ENCODE measurements at places on chromosomes 4 and X.

DNA sequence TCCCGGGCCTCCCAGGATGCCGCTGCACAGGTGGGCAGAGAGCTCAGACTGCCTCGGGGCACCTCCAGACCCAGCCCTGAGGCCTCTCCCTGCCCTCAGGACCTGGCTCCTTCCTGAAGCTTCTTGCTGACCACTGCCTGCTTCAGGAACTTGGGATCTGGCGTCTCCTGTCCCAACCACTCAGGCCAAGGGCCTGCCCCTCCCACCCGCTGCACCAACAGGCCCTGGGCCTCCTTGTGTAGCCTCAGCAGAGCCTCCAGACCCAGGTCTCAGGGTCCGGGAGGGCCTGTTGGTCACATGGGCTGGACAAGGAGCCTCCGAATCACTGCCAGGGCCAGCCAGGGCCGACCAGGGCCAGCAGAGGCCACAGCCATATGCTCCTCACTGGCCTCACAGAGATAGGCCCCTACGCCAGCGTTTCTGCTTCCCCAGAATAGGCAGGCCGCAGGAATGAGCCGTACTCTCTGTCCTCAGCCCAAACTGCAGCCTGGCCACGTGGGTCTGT lies 2.8 kb downstream of the MXD4 start:
- no peak for DNase-seq

DNA sequence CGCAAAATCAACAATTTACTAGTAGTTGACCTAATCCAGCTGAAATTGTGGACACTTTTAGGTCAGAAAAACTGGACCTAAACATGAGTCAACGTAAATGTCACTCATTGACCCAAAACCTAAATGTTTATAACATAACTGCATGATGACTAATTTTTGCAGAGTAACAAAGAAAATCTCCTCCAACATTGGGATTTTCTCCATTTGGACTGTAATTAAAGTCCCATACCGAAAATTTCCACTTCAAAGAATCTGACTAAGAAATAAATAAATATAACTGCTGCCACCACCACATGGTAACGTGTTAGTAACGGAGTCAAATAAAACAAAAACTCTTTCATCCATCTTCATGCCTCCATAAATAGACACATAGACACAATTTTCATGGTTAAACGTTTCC lies 1.9 kb downstream of the ADGRA3 start:
- peak; percentile 55 for DNase-seq

- DNase-seq, result no peak
Measured at GRCh38 chrX:40168480-40169011, 70.8 kb upstream of the BCOR start.

- DNase-seq, result no peak
Measured at GRCh38 chrX:84044051-84044450, 143.9 kb downstream of the RPS6KA6 start.

- DNase-seq, result peak; percentile 7
Measured at GRCh38 chr4:48388525-48389154, 47.3 kb downstream of the SLAIN2 start.

GRCh38 chr4:183540410-183541009 lies 35.7 kb downstream of the ING2 start:
- no peak for DNase-seq

GRCh38 chr4:108717386-108717785 lies 45.5 kb downstream of the ETNPPL start:
- DNase-seq, result no peak

- DNase-seq, result no peak
Measured at GRCh38 chr4:181970366-181970765, 272.8 kb upstream of the TENM3 start.

DNA sequence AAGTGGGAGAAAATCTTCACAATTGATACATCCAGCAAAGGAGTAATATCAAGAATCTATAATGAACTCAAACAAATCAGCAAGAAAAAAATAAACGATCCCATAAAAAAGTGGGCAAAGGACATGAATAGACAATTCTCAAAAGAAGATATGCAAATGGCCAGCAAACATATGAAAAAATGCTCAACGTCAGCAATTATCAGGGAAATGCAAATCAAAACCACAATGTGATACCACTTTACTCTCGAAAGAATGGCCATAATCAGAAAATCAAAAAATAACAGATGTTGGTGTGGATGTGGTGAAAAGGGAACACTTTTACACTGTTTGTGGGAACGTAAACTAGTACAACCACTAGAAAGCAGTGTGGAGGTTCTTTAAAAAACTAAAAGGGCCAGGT lies 114.3 kb upstream of the CCSER1 start:
- no peak for DNase-seq

DNA sequence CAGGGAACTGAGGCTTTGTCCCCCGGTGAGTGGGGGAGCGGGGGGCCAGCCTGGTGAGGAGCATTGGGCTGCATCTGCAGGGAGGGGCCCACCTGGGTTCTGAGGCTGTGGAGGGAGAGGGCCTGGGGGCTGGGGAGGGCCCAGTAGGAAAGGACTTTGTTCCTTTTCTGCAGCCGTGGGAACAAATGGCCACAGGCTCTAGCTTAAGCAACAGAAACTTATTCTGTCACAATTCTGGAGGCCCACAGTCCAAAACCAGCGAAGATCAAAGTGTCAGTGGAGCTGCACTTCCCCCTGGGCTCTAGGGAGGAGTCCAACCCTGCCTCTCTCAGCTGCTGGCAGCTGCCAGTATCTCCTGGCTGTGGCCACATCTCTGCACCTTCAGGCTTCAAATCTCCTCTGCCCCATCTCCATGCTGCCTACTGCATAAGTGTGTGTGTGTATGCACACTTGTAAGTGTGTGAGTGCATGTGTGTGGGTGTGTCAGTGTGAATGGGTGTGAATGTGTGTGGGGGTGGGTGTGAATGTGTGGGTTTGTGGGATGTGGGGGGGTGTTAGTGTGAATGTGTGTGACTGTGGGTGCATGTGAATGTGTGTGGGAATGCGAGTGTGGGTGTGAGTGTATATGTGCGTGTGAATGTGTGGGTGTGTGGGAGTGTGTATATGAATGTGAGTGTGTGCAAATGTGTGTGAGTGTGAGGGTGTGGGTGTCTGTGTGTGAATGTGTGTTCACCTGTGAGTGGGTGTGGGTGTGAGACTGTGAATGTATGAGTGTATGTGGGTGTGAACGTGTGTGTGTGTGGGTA lies 204.5 kb upstream of the PSAPL1 start:
- DNase-seq, result no peak

DNA sequence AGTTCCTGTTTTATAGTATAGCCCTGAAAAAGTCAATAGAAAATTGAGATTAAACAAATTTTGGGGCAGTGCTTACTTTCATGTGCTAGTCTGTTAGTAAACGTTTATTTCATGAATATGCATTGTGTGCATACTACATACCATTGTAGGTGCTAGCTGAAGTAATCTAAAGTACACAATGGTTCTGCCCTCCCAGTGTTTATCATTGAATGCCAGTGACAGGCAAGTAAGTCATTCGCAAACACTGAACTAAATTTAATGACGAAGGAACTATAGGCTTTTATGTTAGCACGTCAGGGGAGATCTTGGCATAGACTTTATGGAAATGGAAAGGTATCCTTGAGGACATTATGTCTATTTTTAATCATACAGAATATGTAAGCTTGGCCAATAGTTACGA lies 426.9 kb upstream of the EPHA5 start:
- DNase-seq, result no peak

DNA sequence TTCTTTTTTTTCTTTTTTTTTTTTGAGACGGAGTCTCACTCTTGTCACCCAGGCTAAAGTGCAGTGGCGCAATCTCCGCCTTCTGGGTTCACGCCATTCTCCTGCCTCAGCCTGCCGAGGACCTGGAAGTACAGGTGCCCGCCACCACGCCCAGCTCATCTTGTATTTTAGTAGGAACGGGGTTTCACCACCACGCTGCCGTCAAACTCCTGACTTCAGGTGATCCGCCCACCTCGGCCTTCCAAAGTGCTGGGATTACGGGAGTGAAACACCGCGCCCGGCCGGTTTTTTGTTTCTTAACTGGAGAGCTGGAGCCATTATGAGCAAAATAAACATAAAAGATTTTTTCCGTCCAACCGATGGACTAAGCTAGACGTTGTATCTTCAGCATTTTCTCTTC lies 1.9 kb upstream of the WDR17 start:
- DNase-seq, result no peak

DNA sequence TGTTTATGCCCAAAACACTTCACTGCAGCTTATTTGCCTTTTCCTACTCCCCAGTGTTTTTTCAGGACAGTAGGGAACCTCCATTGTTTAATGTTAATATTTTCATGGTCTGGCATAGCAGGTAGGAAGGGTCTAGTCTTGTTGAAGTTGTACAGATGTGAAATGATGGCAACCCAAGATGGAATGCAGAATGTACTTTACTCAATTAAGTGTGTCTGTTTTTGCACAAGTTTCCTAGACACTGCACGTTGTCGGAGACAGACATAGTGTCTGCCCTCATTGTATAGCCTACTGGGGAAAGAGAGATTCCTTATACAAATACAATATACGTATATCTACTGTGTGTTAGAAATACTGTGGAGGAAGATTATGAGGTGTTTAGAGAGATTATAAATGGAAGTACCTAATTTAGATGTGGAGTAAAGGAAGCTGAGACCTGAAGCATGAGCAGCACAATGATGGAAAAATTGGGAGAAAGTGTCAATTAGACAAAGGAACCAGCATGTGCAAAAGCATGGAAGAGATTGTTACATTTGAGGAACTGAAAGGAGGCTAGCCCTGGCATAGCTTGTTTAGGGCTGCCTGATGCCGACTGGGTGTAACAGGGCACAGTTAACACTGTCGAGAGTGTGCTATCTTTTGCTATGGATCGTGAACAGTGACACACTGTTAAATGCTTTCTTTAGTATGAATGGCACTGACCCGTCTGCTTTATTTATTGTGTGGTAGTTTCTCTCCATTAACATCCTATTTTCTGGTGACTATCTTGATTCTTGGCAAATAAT lies 18.4 kb downstream of the CPEB2 start:
- no peak for DNase-seq

- DNase-seq, result no peak
Measured at GRCh38 chrX:150983521-150984168, 510 bp downstream of the HMGB3 start.

GRCh38 chrX:48683411-48683982 lies at the start of gene WAS:
Gene WAS, plus strand, starts transcription at chrX:48683799. Its CDS starts 55 bp downstream, at chrX:48683854.
- DNase-seq, result no peak

- DNase-seq, result no peak
Measured at GRCh38 chrX:55057675-55058249, 17.1 kb upstream of the PAGE2B start.

DNA sequence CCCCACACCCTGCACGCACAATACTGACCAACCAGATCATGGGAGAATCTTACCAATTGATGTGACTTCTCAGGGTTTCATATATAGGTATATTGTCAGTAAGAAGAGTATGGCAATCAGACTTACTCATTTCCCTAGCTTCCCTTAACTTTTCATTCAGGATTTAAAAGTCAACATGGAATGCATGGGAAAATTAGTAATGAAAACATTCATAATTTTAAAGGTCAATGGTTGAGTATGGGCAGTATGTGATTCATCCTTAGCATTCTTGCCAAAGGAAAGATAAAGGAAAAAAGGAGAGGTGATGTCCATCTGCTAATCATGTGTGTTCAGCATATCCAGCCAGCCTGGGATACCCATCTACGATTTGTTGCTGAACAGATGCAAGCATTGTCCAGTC lies 4.0 kb downstream of the DIPK2B start:
- no peak for DNase-seq

DNA sequence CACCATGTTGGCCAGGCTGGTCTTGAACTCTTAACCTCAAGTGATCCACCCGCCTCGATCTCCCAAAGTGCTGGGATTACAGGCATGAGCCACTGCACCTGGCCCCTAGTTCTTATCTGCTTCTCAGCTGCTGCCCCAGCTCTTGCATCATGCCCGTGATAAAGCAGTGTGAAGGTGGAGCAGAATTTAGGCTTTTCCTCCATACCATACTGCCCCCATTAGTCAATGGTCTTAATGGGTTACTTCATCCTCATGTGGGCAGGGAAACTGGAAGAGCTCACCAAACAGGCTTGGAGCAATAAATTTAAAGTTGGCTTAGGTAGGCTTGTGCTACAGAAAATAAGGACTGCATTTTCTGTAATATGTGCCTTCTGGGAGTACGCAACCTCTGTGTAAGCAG lies 636.9 kb upstream of the BOD1L1 start:
- no peak for DNase-seq

- DNase-seq, result no peak
Measured at GRCh38 chr4:15968551-15969300, 5.8 kb upstream of the FGFBP2 start.

GRCh38 chrX:25279510-25279909 lies 263.7 kb upstream of the ARX start:
- no peak for DNase-seq

DNA sequence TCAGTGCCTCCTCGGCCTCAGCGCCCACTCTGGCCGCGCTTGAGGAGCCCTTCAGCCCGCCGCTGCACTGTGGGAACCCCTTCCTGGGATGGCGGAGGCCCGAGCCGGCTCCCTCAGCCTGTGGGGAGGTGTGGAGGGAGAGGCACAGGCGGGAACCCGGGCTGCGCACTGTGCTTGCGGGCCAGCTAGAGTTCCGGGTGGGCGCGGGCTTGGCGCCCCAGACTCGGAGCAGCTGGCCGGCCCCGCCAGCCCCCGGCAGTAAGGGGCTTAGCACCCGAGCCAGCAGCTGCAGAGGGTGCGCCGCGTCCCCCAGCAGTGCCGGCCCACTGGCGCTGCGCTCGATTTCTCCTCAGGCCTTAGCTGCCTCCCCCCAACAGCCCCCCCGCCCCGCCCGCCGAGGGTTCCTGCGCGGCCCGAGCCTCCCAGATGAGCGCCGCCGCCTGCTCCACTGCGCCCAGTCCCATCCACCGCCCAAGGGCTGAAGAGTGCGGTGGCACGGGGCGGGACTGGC lies 1137.0 kb downstream of the PCDH18 start:
- DNase-seq, result no peak

DNA sequence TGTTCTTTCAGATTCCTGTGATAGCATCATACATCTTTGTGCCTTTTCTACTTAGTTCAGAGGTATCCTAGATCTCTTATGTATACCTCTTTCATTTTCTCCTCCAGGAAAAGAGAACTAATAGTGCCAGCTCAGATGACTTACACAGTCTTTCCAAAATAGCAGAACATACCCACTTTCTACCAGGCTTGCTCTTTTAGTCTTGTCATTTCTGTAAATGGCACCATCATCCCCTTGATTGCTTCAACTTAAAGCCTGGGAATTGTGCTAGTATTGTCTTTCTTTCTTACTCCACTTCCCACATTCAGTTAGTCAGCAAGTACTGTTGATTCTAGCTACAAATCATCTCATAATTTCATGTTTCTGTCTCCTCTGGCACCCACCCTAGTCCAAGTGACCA lies 5.1 kb downstream of the APEX2 start:
- DNase-seq, result no peak
